ENCODE measurements at places on chromosomes 2 and 18.
A peak's percentile ranks its signal among the peaks of the same experiment; 100 is the strongest.

- DNase-seq = peak; percentile 56
Measured at GRCh38 chr2:217510771-217511291, 492.0 kb downstream of the TNS1 start.

DNA sequence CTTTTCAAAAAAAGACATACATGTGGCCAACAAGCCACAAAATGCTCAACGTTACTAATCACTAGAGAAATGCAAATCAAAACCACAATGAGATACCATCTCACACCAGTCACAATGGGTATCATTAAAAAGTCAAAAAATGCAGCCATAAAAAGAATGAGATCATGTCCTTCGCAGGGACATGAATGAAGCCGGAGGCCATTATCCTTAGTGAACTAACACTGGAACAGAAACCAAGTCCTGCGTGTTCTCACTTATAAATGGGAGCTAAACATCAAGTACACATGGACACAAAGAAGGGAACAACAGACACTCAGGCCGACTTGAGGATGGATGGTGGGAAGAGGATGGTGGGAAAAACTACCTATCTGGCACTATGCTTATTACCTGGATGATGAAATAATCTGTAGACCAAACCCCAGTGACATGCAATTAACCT, 17.8 kb upstream of the ATL2 start:
- DNase-seq = no peak

- peak; percentile 41 for DNase-seq
Measured at GRCh38 chr2:165778653-165779451, 15.2 kb downstream of the GALNT3 start.

DNA sequence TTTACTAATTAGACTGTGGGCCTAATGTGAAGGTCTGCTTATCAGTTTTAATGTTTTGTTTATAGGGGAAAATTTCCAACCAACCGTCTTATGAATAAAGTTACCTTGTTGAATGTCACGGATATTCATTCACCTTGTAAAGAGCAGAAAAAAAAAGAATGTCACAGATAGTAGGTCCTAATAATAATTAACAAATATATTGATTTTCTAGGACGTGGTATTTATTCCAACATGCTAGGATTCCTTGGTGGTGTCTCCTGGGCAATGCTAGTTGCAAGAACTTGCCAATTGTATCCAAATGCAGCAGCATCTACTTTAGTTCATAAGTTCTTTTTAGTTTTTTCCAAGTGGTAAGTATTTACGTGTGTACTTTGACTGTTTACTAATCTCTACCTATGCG, 23.4 kb downstream of the PAPOLG start:
- no peak for DNase-seq

DNA sequence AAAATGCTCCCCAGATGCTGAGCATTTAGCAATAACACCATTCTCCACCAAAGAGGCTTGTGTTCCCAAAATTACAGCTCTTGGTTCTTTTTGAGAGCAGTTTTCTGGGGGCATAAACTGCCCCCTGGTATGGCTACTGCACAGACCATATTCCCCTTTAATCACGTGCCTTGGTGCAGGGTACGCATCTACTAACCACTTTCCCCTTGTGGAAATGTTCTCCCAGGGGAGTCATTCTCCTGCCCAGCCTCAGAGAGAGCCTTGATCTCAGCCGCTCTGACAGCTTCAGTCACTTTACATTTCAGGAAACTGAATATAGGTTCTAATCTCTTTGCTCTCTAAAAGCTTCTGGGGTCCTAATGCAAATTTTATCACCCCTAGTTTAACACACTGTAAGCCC, 44.7 kb upstream of the EML6 start:
- DNase-seq = no peak

GRCh38 chr18:63405986-63406385, 16.3 kb downstream of the VPS4B start:
- no peak for DNase-seq

DNA sequence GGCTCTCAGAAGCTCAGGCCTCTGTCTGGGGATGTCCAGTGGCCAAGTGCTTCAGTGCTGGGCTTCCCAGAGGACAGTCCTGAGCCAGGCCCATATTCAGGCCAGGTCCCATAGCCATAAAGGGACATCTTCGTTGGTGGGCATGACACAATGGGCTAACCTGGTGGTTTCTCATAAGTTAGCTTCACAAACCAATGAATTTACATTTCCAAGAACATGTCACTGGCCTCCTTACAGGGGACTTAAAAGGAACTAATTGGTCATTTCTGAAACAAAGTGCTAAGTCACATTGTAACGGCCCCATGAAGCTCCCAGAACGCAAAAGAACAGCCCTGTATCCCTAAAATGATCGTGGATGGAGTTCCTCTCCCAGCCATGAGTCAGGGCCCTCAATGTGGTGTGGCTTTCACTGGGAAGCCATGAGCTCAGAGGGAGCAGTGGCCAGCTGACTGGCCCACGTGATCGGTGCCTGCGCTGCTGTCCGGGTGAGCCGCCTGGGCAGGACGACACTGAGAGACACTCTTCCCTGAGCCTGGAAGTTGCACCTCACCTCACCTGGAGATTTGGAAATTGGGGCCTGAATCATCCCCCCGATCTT, 163.7 kb upstream of the APCDD1 start:
- DNase-seq = no peak

DNA sequence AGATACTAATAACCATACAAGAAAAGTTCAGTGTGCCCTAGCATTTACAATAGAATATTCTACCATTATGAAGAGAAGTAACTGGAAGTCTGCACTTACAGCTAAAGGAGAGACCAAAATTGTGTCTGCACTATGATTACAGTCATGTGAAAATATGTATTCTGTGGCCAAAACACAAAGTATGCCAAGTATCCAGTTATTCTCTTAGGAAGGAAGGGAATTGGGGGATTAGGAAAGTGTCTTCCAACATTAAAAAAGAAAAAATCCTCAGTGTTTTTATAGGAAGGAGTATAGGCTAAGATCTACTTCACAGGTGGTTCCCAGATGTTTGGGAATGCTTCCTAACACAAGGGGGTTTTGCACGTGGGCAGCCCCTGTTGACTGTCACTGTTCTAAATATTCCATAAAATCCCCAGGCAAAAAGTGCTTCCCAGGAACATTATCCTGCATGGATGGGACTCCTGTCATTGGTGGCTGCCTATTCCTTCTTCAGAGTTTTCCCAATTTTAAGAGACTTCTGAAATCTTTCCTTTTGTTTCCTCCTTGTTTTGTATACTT, 180.2 kb upstream of the KLHL29 start:
- no peak for DNase-seq

DNA sequence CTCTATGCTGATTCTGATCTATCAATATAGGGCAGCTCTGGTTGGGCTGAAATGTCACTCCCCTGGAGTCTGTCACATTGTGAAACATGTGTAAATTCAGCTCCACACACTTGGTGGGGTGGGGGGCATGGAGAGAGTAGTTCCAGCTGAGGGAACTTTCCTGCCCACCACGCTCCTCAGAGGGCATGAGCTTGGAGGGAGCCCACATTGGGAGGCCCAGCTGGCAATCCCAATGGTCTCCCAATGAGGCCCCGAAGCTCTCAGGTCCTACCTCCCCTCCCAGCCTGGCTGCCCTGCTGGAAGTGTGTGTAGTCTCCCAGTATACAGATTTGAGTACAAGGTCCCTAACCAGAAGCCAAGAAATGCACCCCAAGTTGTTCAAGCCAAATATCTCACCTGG, 31.5 kb downstream of the GYPC start:
- no peak for DNase-seq

All from RPMI8226 (cell line).